Hematopoietic multipotent progenitor cell treated with erythropoietin and hydrocortisone succinate and interleukin-3 and kit ligand, for 8 days (in vitro differentiated cells): ENCODE measurements at places on chromosomes 4 and X.

GRCh38 chr4:102543030-102543928 is 42.1 kb downstream of the NFKB1 start:
- no peak for DNase-seq

GRCh38 chrX:153953892-153954557 is 9.6 kb upstream of the RENBP start:
- DNase-seq, result no peak

GRCh38 chr4:176343286-176343685 is 23.5 kb downstream of the SPCS3 start:
- no peak for DNase-seq

- no peak for DNase-seq
Measured at GRCh38 chr4:173038192-173038896, 130.3 kb upstream of the GALNT7 start.

DNA sequence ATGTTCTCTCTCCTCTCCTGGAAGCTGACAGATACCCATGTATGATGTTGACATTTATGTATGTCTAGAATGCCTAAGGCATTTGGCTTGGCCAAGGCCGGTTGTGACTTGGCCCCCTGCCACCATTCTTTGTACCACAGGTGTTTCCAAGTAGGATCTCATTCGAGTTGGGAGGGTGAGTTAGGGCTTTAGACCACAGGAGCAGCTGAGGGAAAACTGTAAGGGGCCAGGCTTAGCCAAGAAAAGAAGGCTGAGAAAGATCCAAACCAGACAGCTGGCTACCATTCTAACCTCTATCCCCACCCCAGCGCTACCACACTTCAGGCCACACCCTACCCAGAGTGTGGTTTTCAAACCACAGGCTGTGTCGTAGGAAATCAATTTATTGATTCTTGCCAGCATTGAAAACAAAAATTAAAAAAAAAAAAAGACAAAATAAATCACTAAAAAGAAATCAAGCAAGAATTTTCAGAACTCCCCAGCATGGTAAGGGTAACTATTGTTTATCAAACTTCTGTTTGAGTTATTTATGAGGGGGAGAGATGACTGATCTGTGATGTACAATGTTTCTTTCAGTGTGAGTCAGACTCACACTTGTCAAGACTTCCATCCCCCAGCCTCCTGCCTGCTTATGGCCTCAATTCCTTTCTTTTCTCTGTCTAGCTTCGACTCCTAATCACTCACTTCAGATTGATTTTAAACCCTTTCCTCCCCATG is 9.9 kb downstream of the TMSB4X start:
- no peak for DNase-seq

DNA sequence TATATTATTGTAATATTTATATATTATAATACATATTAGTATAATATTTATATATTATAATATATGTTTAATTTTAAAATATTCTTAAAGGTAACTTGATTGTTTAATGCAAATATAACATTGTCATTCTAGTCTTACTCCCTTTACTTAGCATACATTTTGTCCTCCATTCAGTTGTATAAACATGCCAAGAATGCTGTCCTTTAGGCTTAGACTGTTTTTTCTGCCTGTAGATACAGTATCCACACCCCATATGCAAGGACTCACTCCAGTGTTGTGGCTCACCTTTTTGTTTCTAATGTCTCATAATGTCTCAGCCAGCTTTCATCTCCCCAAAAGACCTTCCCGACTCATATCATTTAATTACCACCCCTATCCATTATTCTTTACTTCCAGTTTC is 2110.0 kb downstream of the PCDH7 start:
- DNase-seq, result no peak

- DNase-seq, result no peak
Measured at GRCh38 chr4:152085657-152086056, 324.9 kb upstream of the GATB start.

DNA sequence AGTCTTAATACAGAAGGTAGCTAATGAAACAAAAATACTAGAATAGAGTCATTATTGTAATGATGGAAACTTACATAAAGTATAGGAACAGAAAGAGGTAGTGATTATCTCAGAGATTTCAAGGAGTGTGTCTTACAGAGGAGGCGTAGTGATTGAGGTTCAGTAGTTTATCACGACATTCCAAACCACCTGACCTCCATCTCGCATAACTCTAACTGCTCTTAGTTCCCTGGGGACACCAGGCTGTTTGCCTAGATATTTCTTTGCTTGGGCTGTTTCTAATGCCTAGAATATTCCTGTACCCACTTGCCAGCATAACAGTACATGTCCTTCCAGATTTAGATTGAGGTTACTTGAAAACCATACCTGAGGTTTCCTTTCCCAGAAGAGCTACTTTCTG is 29.1 kb downstream of the STAG2 start:
- DNase-seq, result no peak
